ENCODE measurements at places on chromosomes 16 and 17.

DNA sequence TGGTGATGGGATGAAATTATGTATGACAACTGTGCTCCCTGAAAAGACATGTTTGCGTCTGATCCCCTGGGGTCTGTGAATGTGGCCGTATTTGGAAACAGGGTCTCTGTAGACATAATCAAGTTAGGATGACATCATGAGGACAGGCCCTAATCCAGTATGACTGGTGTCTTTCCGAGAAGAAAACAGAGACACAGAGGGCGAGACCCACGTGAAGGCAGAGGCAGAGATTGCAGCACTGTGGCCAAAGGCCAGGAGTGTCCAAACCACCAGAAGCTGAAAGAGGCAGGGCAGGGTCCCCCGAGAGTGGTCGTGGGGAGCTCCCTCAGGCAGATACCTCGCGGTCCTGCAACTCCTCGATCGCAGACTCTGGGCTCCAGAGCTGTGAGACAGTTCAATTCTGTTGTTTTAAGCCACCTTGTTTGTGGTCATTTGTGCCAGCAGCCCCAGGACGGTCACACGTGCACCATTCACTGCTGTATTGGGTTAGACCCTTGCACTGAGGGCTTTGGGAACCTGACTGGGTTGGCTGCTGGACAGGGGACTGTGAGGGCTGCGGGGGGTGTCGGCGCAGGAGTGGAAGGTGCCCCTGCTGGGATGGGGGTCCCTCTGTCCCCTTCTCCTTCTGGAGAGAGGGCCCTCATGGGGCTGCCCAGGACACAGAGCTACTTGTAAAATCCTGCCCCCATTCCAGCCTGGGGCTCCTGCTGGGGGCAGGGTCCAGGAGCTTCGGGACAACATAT, 27.7 kb downstream of the METRNL start:
- no peak for DNase-seq

DNA sequence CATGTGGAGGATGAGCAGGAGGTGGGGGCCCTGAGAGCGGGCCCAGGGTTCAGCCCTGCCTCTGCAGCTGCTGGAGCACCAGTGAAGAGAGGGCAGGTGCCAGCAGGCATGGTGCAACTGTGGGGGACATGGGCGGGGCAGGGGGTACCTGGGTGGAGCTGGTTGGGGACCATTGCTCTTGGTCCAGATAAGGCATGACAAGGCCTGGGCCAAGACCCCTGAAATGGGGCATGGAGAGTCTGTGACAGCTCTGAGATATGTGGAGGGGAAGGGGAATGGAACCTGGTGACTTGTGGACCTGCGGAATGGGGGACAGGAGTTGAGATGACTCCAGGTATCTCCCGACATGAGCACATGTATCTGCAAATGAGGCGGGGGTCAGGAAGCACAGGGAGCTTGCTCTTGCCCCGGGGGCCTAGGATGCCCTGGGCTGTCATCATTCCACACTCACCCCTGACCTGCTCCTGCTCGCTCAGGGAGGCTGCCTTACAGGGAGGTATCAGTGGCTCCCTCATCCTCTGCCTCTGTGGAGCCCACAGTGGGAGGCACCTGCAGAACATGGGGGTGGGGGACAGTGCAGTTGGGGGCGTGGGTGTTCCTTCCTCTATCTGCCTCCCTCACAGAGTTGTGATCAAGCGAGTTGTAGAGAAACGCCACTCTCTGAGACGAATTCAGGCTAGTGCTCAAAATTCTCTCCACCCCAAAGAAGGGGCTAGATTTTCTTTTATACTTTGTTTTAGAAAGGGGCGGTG, 40.2 kb downstream of the TMEM235 start:
- DNase-seq, result no peak

DNA sequence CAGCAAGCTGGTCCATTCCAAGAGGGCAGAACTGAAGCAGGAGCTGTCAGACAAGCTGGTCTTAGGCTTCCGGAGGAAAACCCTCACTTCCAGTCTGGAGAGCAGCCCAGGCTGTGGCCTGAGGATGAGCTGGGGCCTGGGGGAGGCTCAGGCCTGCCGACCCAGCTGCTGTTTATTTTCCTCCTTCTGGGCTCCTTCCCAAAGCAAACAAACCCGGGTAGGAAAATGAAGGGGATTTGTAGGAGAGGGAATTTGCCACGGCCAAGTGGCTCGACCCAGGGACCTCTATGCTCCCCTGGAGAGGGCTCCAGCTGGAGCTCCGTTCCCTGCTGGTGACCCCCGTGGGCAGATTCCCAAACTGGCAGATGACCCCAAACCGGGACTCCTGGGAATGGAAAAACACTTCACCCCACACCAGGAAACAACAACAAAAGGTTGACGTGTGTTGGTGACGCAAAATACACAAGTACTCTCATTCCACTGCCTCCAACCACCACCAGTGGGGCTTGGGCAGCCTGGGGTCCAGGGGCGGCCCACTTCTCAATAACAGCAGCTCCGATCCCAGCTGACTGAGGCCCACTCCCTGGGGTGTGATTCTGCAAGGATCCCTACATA, 8.8 kb downstream of the JUP start:
- DNase-seq, result no peak

DNA sequence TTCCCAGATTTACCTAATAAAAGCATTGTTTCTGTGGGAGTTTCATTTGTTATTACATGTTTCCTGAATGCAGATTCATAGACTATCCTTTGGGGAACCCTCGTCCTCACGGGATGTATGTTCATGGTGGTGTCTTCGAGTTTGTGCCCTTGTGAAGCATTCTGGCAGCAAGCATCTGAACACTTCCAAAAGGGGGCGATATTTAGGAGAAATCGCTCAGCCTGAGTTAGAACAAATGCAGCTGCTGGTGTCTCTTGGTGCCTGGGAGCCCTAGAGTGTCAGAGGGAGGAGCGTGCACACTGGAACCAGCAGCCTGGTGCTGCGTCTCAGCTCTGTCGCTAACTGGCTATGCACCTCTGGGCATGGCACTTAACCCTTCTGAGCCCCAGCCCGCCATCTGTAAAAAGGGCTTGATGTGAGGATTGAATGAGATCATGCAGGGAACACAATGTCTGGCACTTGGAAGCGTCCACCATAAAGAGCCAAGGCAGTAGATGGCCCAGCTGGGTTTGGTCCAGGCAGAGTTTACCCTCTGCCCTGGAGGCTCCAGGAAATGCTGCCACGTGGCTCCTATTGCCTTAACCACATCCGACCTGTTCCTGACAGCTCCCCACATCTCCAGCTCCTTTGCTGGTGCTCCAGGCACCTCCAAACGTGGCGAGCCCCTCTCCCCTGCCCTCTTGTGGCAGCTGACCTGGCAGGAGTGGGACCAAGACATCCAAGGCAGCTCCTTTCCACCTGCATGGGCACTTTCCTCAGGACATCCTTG, 25.0 kb upstream of the C16orf78 start:
- no peak for DNase-seq

GRCh38 chr16:7888411-7888810, 555.8 kb downstream of the RBFOX1 start:
- DNase-seq, result no peak

GRCh38 chr16:9135797-9136196, 44.4 kb downstream of the HAPSTR1 start:
- DNase-seq, result no peak

DNA sequence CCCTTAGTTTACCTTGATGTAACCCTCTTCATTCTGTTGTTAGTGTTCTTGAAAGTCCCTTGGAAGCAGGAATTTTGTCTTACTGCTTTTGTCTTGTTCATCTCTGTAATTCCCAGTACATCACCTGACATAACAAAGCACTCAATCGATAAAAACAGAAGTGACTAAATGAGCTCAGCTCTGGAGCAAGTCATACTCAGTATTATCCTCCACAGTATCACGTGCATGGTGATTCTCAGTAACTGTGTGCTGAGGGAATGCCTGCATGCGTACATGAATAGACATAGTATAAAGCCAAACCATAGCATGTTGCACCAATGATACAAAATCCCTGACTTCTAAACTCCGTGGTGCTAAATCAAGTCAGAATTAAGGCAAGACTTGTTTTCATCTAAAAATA, 7.2 kb downstream of the KRT38 start:
- no peak for DNase-seq

- no peak for DNase-seq
These were observed 55.1 kb upstream of the PHOSPHO1 start for GRCh38 chr17:49285716-49286115.

DNA sequence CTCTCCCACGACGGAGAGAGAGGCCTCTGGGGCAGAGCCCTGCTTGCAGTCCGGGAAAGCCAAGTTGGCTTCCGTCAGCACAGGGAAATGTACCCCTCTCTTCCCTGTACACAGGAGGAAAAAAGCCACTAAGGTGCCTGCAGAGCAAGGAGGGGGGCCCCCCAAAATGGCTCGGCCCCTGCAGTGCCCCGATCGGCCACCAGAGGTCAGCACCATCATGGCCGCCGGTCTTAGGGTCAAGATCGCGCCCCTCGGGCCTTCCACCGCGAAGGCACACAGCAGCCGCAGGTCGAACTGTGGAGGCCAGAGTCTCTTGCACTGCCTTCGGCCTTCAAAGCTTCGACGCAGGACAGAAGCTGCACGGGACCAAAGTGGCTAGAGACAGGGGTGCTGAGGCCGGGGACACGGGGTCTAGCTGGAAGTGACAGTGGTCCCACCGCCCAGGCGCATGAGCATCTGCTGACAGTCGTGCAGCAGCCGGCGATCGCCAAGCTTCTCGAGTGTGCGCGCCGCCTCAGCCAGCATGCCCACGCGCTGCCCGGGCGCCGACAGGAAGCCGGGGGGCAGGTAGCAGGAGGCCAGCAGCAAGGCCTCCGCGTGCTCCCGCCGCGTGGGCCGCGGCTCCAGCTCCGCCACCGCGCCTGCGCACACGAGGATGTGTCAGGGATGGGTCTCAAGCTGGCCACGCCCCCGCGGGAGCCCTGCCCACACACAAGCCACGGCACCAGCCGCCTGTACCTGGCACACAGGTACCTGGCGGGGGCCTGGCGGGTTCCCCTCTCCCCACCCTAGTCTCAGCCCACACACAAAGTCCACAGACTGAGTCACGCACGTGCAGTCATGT, 24.4 kb downstream of the SREBF1 start:
- DNase-seq, result peak; percentile 52

Measured in stimulated activated CD8-positive, alpha-beta memory T cell treated with anti-CD3 and anti-CD28 coated beads, Interleukin-15, amount 100 ng/mL, for 24 hours (primary cell).